GM23338 (cell line): ENCODE measurements at places on chromosomes 4 and X. TPM values are rescaled to one million over a fixed set of nuclear protein-coding genes. Genes with fewer than 3 reads are reported as not detected.

DNA sequence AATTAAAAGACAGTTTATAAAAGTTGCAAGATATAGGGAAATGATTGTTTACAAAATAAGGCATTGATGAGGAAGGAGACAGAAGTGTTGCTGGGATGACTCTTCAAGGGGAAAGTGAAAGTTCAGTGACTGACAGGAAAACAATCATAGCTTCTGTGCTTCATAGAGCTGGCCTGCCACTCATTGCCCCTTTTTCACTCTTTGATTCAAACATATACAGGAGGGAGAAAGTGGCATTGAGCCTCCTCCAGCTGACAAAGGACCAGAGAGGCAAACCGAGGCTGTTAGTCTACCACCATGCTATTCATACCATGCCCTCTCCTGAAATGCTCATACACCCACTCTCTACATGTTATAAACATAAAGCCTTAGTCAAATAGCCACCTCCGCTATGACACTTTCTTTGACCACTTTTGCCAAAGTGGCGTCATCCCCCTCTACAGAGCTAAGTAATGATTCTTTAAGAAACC lies 79.2 kb upstream of the ATOH1 start:
- no peak overlapping the region for H3K4me3 ChIP-seq
- H3K36me3 ChIP-seq = no peaks in the 10 kb centered on the region
- H3K4me1 ChIP-seq = peaks cover 8% of the 10 kb centered on the region; the same call in 1 of the 2 replicates
- no peak overlapping the region for H3K27ac ChIP-seq
- H3K27me3 ChIP-seq = no peaks in the 10 kb centered on the region

- H3K27ac ChIP-seq = peak overlapping the region; percentile 67
- H3K27me3 ChIP-seq = no peaks in the 10 kb centered on the region
- H3K36me3 ChIP-seq = peaks cover 67% of the 10 kb centered on the region
- no peak for DNase-seq
- H3K4me3 ChIP-seq = no peak overlapping the region
- peaks cover 22% of the 10 kb centered on the region for H3K4me1 ChIP-seq
These were observed 3.5 kb downstream of the UCHL1 start for GRCh38 chr4:41260116-41260733.

DNA sequence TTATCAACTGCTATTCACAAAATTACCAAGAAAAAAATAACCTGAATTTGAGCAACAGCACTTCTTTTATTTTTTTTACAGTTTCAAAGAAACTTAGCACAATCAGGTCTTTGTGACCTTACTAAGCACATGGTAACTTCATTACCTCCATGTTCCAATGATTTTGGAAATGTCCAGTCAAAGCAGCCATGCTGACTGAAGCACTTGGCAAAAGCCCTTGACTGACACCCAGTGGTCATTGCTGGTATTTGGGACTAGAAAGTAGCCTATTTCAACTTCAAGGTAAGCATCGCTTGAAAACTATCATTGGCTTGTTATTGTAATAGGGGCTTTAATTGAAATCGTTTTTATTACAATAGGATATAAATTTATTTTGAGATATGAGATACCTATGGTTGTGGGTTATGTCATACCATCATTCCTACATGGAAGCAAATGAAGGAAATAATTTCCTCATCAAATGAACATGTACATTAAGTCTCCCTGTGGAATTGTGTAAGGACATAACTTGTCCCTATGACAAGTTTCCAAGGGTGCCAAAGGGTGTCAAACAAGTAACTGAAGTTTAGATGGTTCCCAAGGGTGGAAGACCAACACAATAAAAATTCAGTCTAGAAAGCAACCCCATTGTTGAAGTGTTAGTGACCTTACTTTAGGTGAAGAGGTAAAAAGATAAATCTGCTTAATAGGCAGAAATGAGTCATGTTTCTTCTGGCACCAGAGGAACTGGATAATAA lies 15.2 kb upstream of the ANXA10 start:
- no peak overlapping the region for H3K4me3 ChIP-seq
- no peak overlapping the region for H3K27ac ChIP-seq
- H3K4me1 ChIP-seq = no peaks in the 10 kb centered on the region
- H3K36me3 ChIP-seq = no peaks in the 10 kb centered on the region

DNA sequence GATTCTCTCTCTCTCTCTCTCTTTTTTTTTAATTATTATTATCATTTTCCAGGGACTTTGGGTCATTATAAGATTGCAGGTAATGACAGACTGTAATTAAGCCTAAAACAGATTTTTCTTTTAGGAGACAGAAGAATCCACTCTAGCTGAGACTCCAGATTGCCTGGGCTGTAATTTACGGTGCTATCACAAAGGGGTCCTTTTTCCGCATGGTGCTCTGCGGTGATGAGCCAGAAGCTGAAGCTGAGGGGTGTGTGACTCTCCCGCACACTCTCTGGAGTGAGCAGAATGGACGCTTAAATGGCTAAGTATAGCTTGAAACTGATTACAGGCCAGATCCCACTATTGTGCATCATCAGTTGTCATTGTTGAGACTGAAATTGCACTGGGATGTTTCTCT lies 50.0 kb downstream of the LGI2 start:
- no peak overlapping the region for H3K27ac ChIP-seq
- H3K4me3 ChIP-seq = no peak overlapping the region
- DNase-seq = no peak
- no peaks in the 10 kb centered on the region for H3K27me3 ChIP-seq

- H3K4me1 ChIP-seq = no peaks in the 10 kb centered on the region
- H3K27me3 ChIP-seq = no peaks in the 10 kb centered on the region
- no peak overlapping the region for H3K4me3 ChIP-seq
- no peak overlapping the region for H3K27ac ChIP-seq
- DNase-seq = no peak
These were observed 4.5 kb upstream of the ATP6AP2 start for GRCh38 chrX:40576291-40576690.

DNA sequence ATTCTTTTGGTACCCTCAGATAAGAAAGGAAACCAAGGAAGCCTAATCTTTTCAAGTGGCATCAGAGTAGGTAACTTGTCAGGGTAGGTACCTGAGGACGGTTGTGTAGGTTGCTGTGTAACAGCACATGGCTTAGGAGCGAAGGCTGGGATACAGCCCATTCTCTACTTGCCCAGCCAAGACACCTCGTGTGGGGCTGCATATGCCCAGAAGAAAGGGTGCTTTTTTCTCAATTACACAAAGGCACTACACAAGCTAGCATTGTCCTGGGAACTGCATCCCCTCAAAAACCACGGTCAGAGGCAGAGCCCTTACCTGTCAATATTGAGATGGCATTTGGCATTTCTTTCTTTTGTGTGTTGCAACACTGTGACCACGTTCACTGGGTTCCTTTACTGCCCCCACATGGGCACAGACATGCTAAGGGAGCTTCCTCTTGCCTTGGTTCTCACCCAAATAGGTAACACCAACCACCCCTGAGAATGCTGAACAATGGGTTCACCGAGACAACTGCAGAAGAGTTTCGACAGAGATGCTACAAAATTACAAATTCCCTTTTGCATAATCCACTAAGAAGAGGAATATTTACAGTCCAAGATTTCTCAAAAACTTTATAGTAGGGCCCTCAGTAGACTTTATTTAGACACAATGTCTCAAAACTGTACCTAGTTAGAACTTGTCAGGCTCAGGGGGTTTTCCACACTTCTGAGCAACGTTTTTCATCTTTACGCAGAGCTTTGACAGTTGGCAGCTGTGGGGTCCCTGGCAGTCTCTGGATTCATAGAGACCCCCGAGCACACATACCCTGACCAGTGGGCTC lies 35.8 kb upstream of the TNIP3 start:
- no peaks in the 10 kb centered on the region for H3K36me3 ChIP-seq
- H3K27ac ChIP-seq = no peak overlapping the region
- no peak for DNase-seq
- no peaks in the 10 kb centered on the region; the same call in 1 of the 2 replicates for H3K4me1 ChIP-seq
- H3K4me3 ChIP-seq = no peak overlapping the region

DNA sequence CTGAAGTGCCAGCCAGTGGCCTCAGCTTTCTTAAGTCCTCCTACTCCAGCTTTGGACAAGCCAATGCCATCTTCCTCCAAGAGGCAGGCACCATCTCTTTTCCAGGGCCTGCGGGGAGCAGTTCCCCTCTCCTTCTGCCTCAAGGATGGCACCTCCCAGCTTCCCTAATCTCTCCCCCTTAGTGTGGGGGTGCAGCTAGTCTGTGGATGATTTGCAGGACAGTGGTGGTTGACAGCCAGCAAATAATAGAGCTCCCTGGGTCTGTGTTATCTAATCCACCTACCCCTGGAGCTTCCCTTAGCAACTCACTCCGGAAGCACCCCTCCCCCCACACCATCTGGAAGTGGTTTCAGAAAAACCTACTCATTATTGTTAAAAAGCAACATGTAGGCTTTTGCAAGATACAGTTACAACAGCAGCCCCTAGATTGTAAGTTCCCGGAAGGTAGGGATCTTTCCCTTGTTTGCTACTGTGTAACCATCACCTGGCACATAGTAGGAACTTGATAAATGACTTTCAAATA lies 247.1 kb downstream of the BCOR start:
- H3K36me3 ChIP-seq = no peaks in the 10 kb centered on the region
- H3K4me1 ChIP-seq = peaks cover 42% of the 10 kb centered on the region
- H3K27me3 ChIP-seq = no peaks in the 10 kb centered on the region
- DNase-seq = no peak
- no peak overlapping the region for H3K4me3 ChIP-seq

GRCh38 chrX:25337841-25338240 lies 322.1 kb upstream of the ARX start:
- no peak overlapping the region for H3K4me3 ChIP-seq
- no peaks in the 10 kb centered on the region for H3K27me3 ChIP-seq
- H3K27ac ChIP-seq = no peak overlapping the region
- H3K4me1 ChIP-seq = no peaks in the 10 kb centered on the region

GRCh38 chr4:139461022-139461628 lies 7.2 kb downstream of the RAB33B start:
- peak overlapping the region; percentile 11 for H3K4me3 ChIP-seq
- H3K27me3 ChIP-seq = no peaks in the 10 kb centered on the region
- H3K4me1 ChIP-seq = peaks cover 27% of the 10 kb centered on the region
- DNase-seq = peak; percentile 85
- H3K27ac ChIP-seq = peak overlapping the region; percentile 97

The SMIM10L2A gene
- 5.0 and 5.6 TPM in 2 replicates for total RNA-seq

The IRS4 gene
- 14.9 and 15.2 TPM in 2 replicates for total RNA-seq

The INTU gene
- total RNA-seq = 16.6 and 17.0 TPM in 2 replicates

The ADH1A gene
- total RNA-seq = not detected in 2 replicates

The TLR6 gene
- total RNA-seq = 0.14 TPM in 1 of 2 replicates, not detected in the other
